ENCODE measurements at places on chromosomes 16 and 17.

GRCh38 chr17:61695779-61696337 lies 104.8 kb upstream of the NACA2 start:
- no peak for DNase-seq

DNA sequence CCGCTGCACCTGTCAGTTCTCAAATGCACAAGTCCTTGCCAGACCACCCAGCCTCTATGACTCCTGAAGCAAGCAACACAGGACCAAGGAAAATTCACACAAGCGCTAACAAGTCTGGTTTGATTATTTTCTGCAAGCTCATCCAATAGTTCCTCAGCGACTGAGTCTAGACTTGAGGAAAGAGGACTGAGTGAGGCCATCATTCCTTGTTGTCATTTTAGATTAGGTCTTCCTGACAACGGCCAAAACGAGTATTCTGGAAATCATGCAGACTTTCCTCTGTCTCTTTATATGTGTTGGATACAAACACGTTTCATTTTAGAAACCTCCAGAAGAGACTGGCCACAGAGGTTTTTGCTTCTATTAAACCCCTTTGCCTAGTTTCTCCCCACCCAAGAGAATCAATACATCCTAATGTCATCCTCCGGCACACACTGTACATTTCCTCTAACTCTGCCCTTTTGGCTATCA lies 561 bp downstream of the CCDC47 start:
- no peak for DNase-seq

DNA sequence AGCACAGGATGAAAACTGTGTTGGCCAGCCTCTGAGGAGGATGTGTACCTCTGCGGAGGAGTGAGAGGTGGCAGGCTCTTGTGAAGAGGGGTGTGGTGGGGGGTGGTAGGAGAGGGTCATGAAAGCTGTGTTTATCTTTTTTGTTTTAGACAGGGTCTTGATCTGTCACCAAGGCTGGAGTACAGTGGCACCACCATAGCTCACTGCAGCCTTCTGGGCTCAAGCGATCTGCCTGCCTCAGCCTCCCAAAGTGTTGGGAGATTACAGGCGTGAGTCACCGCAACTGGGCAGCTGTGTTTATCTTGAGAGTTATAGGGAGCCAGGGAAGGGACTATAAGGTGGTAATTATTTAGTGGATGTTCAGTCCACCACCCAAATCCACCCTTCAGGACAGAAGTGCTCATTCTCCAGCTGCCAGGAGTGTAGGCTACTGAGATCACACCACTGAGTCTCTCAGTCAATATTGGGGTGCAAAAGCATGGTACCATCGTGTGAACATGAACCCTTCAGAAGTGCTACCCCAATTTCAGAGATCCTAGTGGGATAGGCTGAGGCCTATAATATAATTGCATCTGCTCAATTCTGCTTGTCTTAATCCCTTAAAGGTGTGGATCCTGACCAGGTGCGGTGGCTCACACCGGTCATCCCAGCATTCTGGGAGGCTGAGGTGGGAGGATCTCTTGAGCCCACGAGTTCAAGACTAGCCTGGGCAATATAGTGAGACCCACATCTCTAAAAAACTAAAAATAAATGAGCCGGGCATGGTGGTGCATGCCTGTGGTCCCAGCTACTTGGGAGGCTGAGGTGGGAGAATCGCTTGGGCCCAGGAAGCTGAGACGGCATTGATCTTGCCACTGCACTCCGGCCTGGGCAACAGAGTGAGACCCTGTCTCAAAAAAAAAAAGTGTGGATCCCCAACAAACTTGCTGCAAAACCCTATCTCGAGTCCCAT lies 788 bp upstream of the EXOC3L1 start:
- no peak for DNase-seq

DNA sequence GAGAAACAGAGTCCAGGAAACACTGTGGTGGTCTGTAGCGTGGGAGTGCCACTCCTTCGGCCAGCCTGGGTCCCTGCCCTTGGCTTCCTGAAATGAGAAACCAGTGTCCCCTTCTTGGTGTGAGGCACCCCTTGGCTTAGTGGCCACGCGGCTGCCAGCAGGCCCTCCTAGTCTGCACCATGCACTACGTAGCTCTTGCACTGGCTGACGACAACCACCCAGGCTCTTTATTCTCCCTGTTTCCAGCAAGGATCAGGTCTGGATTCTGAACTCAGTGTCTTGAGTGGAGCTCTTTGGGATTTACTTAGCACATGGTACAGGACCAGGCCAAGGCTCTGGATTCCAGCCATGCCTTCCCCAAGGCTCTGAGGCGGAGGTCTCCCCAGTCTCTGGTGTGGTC lies 1.1 kb upstream of the SPEM3 start:
- DNase-seq, result no peak

Measured in CD4-positive, alpha-beta T cell treated with Interleukin-4 for 4 hours (primary cell).